ENCODE measurements at places on chromosomes 1 and 21.

DNA sequence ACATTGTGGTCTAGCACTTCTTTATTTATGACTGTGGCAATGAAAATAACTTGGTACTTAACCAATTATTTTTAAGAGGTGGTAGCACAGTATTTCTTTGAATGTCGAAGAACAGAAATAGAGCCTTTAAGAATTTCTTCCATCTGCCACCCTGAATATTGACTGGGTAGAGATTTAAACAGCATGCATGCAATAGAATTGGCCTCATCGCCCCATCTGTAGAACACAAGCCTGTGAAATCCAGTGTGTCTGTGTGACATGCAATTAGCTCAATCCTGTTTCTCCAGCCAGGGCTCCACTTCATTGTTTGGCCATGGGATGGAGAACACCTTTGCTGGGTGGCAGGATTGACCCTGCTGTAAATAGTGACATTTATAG is 17.1 kb upstream of the KLHDC8A start:
- DNase-seq = no peak

GRCh38 chr1:219266524-219266923 is 92.8 kb downstream of the LYPLAL1 start:
- no peak for DNase-seq

DNA sequence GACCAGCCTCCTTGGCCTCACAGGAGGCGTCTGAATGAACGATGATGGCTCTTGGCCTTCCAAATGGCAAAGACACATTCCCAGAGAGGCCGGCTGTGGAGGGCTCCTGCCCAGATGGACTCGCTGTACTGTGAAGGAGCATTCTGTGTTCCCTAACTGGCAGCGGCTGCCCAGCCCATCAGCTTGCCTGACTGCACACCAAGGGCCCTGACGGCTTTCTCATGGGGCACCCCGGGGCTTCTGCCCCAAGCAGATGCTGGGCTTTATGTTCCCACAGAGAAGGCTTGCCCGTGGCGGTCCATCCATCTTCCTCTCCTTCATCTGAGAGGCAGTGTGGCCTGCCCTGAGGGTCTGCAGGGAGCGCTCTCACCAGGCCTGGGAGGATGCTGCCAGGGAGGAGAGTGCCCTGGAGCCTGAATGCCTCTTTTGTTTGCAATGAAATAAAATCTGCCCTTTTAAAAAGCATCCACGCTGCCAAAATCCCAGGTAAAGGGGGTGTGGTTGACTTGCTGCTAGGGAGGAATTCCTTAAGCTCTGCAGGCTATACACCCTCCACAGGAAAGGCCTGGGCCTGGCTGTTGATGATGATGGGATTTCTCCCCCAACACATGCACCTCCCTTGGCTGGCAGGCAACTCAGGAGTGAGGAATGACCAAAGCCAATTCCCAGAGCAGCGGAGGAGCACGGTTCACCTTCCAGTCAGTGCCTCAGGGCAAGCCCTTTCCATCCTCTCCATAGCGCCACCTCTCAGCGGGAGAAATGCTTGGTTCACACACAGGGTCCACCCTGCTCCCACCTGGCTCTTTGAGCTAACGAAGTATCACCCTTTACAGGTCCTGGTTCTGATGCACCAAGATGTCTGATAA is 84.6 kb upstream of the SSX2IP start:
- DNase-seq = no peak

DNA sequence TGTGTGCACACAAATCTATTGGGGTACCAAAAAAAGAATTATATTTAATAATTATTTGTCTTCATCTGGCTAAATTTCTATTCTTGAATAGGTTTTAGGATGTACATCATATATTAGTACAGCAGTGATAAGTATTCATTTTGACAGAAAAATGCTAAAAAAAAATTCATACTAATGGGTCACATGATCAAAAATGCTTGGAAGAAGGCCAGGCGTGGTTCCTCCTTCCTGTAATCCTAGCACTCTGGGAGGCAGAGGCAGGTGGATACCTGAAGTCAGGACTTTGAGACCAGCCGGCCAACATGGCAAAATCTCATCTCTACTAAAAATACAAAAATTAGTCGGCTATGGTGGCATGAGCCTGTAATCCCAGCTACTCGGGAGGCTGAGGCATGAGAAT is 26.9 kb upstream of the PTGFRN start:
- DNase-seq = no peak

DNA sequence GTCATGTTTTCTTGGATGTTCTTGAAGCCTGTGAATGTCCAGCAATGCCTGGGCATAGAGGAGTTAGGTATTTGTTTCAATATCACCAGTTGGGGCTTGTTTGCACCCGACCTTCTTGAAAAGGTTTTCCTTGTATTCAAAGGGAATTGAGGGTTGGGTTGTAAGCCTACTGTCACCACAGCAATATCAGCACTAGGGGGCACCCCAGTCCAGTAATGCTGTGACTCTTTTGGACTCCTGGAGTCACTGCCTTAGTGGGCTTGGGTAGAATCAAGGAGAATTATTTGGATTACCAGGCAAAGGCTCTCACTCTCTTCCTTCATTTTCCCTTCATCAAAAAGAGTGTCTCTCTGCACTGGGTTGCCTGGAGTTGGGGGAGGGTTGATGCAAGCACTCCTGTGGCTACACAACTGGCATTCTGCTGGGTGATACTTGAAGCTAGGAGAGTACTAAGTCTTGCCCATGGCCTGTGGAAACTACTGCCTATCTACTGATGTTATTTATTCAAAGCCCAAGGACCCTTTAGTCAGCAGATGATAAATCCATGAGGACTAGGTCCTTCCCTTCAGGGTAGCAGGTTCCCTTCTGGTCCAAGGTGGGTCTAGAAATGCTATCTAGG is 34.5 kb downstream of the OR10R2 start:
- no peak for DNase-seq

GRCh38 chr1:185334182-185334581 is 17.1 kb upstream of the IVNS1ABP start:
- no peak for DNase-seq

DNA sequence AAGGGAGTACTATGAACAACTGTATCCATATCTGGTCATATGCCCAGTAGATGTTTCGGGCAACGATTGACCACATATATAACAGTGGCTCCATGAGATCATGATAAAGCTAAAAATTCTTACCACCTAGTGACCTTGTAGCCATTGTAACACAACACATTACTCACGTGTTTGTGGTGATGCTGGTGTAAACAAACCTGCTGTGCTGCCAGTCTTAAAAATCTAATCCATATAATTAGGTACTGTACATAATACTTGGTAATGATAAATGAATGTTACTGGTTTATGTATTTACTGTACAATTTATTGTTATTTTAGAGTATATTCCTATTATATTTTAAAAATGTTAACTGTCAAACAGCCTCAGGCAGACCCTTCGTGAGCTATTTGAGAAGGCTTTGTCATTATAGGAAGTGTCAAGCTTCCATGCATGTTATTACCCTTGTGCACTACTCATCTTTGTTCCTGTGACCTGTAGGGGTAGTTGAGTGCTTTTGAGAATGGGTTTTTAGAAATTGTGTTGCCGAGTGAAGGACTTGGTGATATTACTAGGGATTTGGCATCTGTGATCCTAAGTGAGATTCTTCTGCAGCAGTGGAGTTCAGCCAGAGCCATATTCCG is 23.6 kb downstream of the DIP2A start:
- DNase-seq = no peak

DNA sequence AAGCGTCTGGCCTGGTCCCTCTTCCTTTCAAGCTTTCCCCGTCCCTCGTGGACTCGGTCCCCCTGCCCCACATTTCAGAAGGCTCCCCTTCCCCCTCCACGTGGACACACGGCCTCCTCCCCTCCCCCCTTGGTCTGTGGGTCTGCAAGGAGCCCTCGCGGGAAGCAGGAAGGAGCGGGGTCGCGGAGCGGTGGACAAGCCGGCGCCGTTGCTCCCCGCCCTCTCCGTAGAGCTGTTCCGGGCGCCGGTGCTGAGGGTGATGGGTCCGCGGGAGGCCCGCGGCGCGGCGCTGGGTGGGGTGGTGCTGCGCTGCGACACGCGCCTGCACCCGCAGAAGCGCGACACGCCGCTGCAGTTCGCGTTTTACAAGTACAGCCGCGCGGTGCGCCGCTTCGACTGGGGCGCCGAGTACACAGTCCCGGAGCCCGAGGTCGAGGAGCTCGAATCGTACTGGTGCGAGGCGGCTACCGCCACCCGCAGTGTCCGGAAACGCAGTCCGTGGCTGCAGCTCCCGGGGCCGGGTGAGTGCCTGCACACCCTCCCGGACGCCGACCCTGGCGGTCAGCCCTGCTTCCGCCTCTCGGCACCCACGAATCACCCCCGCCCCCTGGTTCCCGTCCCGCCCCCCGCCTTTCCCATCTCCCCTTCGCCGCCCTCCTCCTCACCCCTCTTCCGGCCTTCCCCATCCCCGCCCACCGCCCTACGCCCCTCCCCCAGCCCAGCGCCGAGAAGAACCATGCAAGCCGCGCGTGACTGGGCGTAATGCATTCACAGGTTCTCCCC is 5.3 kb downstream of the FCRLB start:
- DNase-seq = peak; percentile 95

DNA sequence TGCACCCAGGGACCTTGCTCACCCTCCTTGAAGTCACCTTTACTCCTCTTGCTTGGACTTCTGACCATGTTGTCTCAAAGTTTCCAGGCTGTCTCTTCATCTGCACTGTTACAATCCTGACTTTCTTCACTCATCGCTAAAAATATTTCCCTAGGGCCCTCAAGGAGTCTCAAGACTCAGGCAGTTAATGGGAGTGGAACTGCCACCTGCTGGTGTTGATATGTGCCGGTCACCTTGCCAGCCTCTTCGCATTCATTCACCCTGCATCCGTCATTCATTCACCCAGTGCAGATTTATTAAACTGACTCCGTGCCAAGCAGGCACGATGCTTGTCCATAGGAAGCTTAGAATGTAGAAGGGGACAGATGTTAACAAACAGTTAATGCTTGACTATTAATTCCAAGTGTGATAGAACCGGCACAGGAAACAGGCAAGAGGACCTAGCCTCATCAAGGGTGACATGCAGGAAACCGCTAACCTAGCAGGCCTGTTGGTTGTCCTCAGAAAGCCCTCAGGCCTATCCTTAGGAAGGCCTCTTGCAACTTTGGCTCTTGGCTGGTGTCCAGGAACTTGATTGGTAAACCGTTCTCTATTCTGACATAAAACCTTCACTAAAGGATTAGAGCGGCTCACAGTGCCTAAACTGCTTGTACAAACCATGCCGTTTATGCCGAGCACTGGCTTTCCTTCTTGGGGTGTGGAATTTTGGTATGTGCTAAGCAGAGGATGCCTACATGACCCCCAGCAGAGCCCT is 342.2 kb downstream of the CAMTA1 start:
- DNase-seq = no peak

DNA sequence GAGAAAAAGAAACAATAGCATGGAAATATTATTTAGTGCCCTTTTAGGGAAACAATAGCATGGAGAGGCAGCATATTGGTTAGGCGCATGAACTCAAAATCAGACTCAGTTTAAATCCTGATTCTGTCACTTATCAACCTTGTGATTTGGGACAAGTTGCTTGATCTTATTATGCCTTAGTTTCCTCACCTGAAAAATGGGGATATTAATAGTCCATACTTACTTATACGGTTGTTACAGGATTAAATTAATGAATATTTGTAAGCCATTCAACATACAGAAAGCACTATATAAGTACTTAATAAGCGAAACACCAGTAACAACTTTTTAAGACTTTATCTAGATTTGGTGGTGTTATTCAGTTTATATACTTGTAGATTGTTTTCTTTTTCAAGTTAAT is 1.2 kb downstream of the TSEN15 start:
- DNase-seq = no peak

- DNase-seq = no peak
Measured at GRCh38 chr1:17729909-17730308, 25.2 kb upstream of the ACTL8 start.

DNA sequence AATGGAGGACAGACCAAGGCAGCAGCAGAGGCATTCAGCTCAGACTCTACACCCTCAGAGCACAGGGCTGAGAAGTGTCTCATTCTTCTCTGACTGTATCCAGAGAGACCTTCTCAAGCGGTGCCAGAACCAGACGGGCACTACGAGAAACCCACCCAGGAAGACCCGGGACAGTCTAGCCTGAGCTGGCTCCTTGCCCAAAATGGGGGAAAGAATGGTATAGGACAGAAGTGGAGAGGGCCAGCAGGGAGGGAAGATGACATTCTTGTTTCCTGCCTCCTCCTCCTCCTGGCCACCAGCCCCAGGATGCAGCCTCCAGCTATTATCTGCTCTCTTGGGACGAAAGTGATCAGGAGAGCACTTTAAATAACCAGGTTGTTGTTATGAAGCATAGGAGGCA is 22.6 kb upstream of the PRELP start:
- no peak for DNase-seq

- DNase-seq = no peak
Measured at GRCh38 chr21:46078978-46079351, 18.9 kb upstream of the COL6A2 start.

- DNase-seq = no peak
Measured at GRCh38 chr1:61864489-61864888, 122.2 kb downstream of the PATJ start.

- DNase-seq = no peak
Measured at GRCh38 chr21:26438976-26439375, 134.1 kb downstream of the CYYR1 start.

DNA sequence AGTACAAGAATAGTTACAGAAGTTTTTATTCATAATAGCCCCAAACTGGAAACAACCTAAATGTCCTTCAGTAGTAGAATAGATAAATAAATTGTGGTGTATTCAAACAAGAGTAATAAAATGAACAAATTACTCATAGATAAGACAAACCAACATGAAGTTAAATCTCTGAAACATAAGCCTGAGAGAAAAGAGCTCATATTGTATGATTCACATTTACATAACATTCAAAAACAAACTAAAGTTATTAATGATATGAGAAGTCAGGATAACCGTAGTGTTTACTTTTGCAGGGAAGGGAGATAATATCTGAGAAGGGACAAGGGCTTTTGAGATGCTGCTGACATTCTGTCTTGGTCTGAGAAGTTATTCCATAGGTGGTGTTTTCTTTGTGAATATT is 13.5 kb downstream of the STPG1 start:
- no peak for DNase-seq

- DNase-seq = no peak
Measured at GRCh38 chr1:231616667-231617066, 9.9 kb upstream of the DISC1 start.

DNA sequence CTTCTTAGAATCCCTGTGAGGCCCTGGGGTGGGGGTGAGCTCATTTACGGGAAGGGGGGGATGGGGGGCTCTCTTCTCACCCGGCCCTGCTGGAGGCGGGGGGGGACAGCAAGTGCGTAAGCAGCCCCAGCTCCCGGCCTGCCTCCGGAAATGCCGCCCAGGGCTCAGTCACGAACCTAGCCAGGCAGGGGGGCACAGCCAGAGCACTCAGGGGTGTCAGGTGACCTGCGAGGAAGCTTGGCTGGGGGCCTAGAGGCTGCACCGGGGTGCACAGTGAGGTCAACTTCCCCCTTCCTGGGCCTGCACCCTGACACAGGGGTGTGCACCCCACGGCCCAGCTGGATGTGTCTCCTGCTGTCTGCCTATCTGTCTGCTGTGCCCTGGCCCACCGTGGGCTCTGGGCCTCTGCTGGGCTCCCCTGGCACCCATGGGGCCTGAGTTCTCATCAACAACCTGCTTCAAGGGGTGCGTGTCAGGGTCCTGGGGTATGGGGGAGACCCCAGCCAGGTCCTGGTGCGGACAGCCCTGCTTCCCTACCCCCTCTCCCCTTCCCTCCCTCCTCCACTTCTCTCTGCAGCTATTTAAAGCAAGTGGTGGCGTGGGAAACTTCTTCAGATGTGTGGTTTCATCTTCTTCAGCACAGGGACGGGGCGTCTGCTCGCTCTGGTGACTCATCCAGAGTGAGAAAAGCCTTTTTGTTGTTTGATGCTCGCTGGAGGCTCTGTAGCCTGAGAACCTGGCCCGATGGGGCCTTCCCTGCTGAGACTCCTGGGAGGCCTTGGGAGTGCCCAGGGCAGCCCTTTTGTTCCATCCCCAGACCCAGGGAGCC is 92.5 kb upstream of the RUNX3 start:
- DNase-seq = peak; percentile 66

Measured in right forelimb (tissue), 1 donor.